Stimulated activated CD4-positive, alpha-beta T cell treated with anti-CD3 and anti-CD28 coated beads, Interleukin-4, amount 100 ng/mL, for 1 hour (primary cell): ENCODE measurements at places on chromosomes 4 and X.
A peak's percentile ranks its signal among the peaks of the same experiment; 100 is the strongest.

DNA sequence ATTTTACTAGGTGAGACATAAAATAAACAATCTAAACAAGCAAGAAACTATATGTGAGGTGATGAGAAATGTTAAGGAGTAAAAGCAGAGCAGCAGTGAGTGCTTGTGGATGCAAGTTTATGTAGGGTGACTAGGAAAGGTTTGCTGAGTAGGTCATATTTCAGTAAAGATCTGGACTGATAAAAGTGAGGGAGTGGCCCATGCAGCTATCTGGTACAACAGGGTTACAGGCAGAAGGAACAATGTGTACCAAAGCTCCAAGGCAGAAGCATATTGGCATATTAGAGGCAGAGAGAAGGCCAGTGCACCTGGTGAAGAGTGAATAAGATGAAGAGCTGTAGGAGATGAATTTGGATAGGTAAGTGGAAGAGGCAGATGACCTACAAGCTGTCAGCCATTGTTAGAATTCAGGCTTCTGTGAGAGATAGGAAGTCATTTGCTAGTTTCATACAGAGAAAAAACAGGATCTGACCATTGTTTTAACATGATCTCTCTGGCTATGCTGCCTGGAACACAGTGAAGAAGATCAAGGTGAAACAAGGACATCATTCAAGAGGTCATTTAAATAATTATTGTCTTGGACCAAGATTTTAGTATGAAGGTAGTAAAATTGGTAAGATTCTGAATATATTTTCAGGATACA is 274.6 kb downstream of the ANKRD50 start:
- no peak for DNase-seq

GRCh38 chrX:153554519-153555167 is 37.2 kb downstream of the ATP2B3 start:
- peak; percentile 66 for DNase-seq

GRCh38 chrX:154013614-154014360 is 5.9 kb downstream of the IRAK1 start:
- peak; percentile 56 for DNase-seq

DNA sequence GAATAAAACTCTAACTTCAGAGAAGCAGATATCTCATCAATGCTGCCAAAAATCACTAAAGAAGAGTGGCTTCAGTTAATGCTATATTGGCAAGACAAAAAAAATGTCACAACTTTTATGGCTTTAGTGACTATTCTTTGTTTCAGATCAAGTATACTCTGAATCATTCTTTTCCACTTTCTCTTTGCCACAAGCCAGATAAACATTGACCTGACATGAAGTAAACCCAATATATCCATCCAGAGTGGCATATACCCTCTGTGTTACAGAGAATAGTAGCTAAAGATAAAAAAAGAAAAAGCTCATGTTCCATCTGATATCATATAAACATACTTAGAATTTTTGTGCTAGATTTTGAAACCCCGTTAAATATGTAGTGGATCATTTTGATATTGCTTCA is 206.7 kb upstream of the CNKSR2 start:
- no peak for DNase-seq

DNA sequence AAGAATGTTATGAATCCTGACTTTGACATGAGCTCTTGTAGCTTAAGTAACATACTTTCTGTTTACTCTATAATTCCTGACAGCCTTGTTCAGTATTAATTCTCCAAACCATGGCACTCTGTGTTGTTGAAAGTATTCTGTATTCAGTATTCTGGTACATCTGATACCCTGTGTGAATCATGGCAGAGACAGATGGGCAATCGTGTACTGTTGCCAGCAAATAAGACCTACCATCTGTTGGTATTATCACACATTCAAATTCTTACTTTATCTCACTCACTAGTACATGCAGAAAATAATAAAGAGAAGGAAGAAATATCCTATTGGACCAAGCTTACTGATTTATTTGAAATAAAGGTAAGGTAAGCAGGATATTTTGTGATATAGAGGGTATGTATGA is 7.9 kb downstream of the MBTPS2 start:
- no peak for DNase-seq

GRCh38 chrX:16659321-16659720 is 9.4 kb downstream of the S100G start:
- DNase-seq: no peak

DNA sequence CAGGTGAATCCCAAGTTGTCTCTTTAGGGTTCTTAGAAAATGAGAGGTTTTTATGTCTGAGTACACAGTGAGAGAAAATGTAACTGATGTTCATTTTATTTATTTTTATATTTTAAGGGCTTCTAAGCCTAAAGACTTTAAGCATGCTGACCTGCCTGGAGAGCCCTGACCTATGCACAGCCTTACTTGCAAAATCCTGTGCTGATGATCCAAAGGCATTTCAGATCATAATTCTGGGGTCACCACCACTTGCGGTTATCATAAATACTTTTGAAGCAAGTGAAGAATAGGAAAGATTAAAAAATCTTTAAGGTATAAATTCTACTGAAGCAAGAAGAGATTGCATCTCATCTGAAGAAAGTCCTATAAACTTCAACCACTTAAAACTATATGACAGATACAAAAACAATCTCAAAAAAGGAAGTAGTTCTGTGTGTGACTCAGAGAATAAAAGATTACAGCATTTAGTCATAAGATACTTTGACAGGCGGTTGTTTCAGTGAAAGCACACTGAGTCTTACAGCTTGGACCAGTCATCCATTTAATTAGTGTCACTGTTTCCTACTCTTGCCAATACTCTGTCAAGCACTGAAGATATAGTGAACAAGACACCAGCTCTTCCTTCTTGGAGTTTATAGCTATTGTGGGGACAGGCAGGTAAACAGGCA is 245.2 kb upstream of the DIPK2B start:
- DNase-seq: no peak

DNA sequence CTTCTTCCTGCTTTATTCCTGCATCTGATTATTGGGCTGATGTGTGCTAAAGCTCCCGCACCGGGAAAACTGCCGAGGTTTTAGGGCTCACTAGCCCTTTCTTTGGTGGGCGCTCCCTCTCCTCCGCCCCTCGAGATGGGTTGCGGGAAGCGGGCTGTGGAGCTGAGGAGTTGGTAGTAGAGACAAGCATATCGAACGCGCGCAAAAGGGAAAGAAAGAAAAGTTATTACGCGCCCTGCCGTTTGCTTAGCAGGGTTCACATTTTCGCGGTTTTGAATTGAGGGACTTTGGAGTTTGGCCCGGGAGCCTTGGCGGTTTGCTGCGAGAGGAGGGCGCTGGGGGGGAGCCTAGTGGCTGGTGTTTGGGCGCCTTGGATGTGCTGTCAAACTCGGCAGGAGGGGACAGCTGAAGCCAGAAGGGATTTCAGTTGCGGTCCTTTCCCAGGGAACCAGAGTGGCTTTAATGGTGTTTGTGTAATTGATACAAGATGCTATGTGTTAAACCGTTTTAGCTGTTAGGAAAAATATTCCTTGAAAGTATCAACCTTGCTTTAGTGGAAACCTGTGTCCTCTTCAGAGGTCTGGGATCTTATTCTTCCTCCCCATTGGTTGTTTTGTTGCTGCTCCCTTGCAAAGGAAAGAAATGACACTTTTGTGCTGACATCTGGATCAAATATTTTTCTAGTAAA is 1.1 kb downstream of the GAB1 start:
- no peak for DNase-seq

GRCh38 chr4:107991945-107992630 is 2.4 kb downstream of the HADH start:
- DNase-seq: no peak

GRCh38 chr4:80199947-80200346 is 2.6 kb downstream of the PRDM8 start:
- DNase-seq: no peak

- no peak for DNase-seq
Measured at GRCh38 chr4:104489731-104490095, 5.0 kb downstream of the CXXC4 start.

GRCh38 chr4:176034499-176034898 is 31.1 kb upstream of the WDR17 start:
- DNase-seq: no peak

DNA sequence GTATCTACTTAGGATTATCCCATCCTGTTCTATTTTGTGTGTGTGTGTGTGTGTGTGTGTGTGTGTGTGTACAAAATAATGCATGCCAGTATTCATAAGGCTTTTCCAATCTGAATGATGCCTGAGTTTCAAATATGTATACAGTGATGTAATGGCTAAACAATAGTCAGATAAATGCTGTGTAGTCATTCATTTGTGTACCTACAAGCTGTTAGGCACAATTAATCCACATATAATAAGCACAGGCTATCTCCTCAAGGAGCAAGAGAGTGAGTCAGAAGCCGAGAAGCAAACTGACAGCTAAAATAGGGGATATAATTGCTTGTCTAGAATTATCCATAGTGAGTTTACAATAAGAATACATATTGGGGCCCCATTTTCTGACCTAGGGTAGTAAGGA is 15.7 kb downstream of the DMD start:
- DNase-seq: no peak

DNA sequence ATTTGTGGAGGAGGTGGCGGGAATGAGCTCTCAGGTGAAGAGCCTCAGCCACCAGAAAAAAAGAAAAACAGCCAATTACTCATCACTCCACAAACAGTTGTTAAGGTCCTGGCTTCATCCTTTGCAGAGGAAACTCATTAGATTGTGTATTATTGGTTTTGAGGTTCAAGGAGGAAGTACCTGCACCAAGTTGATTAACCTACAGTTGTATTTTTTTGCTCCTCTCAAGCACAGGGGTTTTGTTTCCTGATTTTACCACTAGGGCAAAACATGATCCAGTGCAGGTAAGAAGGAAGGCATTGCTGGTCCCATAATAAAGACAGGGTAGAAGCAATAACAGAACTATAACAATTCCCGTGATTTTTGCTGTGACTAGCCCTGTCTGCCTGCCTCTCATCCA is 84.0 kb upstream of the QRFPR start:
- no peak for DNase-seq
